ENCODE measurements at places on chromosomes 3 and 15.

DNA sequence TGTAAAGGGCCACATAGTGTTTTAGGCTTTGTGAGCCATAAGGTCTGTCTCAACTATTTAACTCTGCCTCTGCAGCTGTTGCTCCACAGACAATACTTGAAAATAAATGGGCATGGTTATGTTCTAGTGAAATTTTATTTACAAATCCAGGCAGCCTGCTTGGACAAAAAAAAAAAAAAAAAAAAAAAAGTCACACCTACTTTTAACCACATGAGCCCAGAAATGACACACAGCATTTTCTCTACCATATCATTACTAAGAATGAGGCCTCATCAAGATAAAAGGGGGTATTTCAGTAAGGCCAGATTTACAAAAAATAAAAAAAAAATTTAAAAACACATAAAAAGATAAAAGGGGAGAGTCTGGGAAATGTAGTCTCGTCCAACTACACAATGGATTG is 1.7 kb upstream of the NGLY1 start:
- no peak for DNase-seq

- peak; percentile 9 for DNase-seq
These were observed 6.6 kb upstream of the RAB11A start for GRCh38 chr15:65862682-65863081.

DNA sequence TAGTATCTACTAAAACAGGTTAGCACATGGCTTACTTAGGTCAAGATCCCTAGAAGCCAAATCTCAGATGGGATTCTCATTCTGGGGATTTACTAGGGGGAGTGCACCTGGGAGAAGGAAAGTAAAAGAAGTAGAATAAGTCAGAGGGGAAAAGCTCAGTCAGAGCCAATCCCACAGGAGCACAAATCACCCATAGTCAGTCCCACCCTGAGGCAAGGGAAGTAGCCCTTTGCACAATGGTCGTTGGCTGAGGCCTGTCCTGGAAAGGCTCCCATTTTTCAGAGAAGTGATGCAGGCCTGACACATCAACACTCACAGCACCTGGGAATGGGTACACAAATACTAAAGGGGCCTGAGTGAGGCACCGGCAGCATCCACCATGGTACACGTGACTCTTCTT is 39.8 kb downstream of the SST start:
- DNase-seq = no peak

- no peak for DNase-seq
These were observed 93.8 kb downstream of the NSUN3 start for GRCh38 chr3:94156626-94157025.

Data from stimulated activated CD8-positive, alpha-beta memory T cell treated with anti-CD3 and anti-CD28 coated beads, Interleukin-2, amount 100 ng/mL, for 1 hour (primary cell).